ENCODE measurements at places on chromosomes 3 and 15.

DNA sequence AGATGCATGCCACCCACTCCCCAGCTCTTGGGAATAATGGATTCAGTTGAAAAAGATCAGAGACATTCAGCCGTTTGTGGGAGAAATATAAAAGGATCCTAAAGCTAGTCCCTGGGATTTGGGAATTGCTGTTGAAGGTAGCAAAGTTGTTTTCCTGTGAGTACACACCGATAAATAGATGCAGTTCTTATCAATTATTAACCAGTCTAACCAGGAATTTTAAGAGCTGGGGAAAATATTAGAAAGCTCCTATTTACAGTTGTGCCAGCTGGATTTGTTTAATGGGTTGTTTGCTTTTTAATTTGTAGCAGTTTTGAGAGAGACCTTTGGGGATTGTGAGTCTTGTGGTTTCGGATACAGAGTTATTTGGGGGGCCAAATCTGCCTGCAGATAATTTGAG is 44.2 kb upstream of the SKOR1 start:
- no peak for DNase-seq

- no peak for DNase-seq
Measured at GRCh38 chr3:46359733-46360493, 6.0 kb downstream of the CCR2 start.

DNA sequence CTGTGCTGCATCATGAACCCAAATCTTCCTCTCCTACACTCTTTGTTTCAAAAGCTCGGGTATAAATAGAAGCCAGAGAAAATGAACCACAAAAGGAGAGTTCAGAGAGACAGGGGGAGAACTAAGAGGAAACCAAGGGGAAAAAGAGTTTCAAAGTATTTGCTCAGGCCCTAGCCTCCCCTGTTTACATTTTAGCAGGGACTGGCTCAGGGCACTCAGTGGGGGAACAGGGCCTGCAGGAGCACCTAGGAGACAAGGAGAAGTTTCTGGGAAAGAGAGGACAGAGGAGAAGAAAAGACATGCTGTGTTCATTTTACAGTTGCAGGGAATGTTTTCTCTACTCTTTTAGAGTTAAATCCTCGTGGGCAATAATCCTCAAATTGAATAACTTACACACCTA is 8.5 kb upstream of the IL17RD start:
- no peak for DNase-seq

- DNase-seq, result no peak
Measured at GRCh38 chr3:127735767-127736693, 63.3 kb downstream of the ABTB1 start.

DNA sequence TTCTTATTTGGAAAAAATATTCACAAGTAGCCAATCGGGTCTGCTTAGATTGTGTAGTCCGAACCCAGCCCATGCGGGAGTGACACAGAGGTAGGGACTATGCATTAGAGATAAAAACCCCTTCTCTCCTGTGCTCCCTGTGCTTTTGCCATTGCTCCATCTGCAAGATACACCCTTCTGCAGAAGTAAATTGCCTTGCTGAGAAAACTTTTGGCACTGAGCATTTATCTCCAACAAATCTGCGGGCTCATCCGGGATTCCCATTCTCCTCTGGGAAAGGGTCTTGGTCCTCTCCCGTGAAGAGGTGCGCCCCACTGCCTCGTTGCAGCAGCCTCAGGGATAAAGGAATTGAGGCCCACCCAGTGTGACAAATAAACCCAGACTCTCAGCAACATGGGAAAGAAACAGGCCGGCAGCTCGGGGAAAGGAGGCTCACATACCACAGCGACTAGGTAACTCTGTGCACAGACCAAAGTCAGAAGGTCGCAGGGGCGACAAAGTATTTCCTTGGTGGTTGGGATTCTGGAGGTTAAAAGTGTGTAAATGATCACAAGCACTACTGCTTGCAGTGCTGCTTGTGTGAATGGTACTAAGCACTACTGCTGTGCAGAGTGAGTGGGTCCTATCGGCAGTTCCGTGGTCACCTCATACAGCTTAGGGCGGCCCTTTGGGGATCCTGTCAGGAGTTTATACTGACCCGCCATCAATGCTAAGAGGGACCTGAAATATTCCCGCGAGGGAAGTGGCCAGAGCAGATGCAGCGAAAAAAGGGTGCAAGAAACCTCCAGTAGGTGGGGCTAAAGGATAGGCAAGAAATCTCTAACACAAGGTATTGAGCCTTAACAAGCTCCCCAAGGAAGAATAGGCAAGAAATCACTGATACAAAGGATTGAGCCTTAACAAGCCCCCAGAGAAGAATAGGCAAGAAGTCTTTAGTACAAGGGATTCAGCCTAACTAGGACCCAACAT is 54.3 kb downstream of the GSK3B start:
- DNase-seq, result no peak
